ENCODE measurements at places on chromosomes 3 and 15.
A peak's percentile ranks its signal among the peaks of the same experiment; 100 is the strongest.

DNA sequence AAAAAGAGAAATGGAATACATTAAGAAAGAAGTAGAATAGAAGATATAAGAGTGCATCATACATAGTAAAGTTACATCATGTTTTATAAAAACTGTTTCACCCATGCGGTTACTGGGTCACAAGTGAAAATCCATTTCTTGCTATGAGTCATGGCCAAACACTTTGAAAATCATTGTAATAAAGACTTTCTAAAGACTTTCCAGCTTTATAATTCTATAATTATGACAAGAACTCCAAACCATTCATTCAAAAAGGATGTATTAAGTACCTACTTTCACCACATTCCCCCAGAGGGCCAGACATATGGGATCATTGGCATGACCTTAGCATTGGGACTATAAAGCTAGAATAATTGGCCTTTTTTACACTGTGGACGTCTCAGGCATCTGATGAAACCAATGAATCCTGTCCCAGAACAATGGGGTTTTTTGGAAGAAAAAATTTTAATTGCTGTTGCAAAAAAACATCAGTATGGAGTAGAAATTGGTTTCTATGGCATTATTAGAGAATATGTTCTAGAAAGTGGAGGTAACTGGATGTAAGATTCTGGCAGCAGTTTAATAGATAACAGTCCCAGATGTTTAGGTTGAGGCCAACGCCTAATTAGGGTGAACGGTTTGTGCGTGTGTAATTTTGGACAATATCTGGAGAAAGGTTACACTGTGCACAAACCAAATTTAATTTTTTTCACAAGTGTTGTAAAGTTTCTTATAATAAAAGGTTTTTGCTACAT lies 3.3 kb upstream of the SKIC8 start:
- DNase-seq: no peak

GRCh38 chr3:69219101-69219708 lies 96.8 kb upstream of the LMOD3 start:
- no peak for DNase-seq

- DNase-seq: no peak
Observed at GRCh38 chr3:99980606-99981005, 133.7 kb downstream of the FILIP1L start.

GRCh38 chr15:81292523-81293001 lies 31.4 kb downstream of the STARD5 start:
- DNase-seq: peak; percentile 87

DNA sequence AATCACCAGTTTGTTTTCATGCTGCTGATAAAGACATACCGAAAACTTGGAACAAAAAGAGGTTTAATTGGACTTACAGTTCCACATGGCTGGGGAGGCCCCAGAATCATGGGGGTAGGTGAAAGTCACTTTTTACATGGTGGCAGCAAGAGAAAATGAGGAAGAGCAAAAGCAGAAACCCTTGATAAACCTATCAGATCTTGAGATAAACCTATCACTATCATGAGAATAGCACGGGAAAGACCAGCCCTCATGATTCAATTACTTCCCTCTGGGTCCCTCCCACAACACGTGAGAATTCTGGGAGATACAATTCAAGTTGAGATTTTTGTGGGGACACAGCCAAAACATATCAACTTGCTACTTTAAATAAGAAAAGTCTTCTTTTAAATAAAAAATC lies 28.9 kb downstream of the CD200R1L start:
- DNase-seq: no peak

DNA sequence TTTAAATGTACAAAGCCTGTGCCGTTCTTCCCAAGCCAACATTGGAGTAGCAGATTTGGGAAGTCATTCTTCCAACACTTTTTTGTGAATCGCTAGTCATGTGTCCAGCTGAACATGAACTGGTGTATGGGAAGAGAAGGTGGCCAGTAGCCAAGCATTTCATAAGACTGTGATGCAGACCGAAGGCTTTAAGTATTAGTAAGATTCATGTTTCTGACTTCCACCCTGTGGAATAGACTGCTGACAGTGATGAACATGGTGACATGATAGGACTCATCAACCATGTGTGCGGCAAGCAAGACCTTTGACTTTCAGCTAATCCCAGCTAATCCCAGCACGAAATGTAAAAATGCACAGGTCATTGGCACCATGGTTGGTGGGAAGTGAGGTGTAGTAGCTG lies 48.3 kb upstream of the THSD4 start:
- DNase-seq: no peak

Measured in CD4-positive, alpha-beta T cell treated with Interleukin-1 beta for 1 hour (primary cell).